ENCODE measurements at places on chromosomes 16 and 17.

DNA sequence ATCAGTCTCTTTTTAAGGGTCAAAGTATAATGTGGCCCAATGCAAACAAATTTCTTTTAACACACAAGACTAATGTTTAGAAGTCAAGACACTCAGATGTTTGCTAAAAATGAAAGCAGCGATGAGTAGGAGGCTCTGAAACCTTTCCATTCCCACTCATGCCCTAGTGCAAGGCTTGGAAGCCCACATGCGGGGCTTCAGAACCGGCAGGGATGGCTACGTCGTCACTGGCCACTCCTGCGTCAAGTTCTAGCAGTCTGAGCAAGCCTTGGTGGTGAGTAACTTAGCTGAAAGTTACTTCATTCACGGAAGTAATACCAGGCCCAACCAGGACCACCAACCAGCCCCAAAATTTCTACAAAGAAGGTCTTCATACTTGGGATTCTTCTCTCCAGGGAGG is 14.8 kb upstream of the TMED6 start:
- no peak for DNase-seq

DNA sequence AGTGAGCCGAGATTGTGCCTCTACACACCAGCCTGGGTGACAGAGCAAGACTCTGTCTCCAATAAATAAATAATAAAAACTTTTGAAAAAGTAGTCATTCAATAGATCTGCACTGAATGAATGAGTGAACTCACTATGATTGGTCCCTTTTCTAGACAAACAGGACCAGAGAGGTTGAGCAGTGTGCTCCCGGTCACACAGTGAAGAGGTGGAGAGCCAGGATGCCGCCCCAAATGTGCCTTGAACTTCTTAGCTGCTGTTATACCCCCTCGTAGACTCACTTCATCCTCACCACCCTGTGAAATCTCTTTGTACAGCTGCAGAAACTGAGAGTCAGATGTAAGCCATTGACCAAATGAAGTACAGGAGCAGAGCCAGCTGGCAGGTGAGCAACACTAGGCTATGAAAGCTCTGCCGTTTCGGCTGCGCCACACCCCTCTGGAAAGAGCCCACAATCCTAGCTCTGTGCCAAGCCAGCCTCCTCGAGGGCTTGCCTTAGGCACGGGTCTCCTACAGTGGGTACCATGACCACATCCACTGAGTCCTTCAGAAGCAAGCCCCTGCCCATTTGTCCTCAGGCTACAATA is 7.8 kb upstream of the KIAA0513 start:
- no peak for DNase-seq

DNA sequence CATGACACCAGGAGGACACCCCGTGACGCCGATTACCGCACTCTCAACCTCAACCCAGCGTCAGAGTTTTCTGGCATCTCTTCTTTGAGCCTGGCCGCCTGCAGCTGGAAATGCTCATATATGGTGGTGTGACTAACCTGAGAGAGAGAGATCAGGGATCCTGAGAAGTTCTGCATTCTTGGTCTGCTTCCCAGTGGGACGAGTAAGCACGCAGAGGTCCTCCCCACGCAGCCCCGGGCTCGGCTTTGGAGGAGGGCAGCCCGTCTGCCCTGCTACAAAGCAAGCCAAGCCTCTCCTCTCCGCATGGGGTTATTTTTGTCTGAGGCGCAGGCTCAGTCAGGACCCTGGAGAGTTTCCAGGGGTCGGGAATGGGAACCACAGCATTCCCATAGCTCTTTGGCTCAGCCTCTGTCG is 16.5 kb downstream of the CRISPLD2 start:
- no peak for DNase-seq

GRCh38 chr16:28531777-28532744 is 6.7 kb downstream of the NUPR1 start:
- no peak for DNase-seq

DNA sequence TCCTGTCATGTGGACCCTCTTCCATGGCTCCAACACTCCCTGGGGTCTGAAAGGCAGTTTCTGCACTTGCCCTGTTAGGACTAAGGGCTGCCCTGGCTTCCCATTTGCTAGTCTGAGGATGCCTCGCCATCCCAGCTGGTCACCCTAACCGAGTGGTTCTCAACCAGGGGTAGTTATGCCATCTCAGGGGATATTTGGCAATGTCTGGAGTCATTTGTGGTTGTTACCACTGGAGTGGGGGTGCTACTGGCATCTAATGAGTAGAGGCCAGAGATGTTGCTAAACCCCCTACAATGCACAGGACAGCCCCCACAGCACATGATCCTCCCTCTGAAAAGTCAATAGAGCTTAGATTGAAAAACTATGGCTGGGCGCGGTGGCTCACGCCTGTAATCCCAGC is 26.9 kb upstream of the CDH1 start:
- no peak for DNase-seq

GRCh38 chr16:72015124-72015523 is 6.6 kb downstream of the DHODH start:
- no peak for DNase-seq

GRCh38 chr16:51337662-51338061 is 186.6 kb upstream of the SALL1 start:
- DNase-seq = no peak

- no peak for DNase-seq
Measured at GRCh38 chr17:68812876-68813584, 142.2 kb downstream of the ABCA8 start.

- no peak for DNase-seq
Measured at GRCh38 chr16:26204138-26204537, 512.4 kb downstream of the HS3ST4 start.

GRCh38 chr17:42761638-42762037 is 611 bp downstream of the RAMP2 start:
- no peak for DNase-seq

DNA sequence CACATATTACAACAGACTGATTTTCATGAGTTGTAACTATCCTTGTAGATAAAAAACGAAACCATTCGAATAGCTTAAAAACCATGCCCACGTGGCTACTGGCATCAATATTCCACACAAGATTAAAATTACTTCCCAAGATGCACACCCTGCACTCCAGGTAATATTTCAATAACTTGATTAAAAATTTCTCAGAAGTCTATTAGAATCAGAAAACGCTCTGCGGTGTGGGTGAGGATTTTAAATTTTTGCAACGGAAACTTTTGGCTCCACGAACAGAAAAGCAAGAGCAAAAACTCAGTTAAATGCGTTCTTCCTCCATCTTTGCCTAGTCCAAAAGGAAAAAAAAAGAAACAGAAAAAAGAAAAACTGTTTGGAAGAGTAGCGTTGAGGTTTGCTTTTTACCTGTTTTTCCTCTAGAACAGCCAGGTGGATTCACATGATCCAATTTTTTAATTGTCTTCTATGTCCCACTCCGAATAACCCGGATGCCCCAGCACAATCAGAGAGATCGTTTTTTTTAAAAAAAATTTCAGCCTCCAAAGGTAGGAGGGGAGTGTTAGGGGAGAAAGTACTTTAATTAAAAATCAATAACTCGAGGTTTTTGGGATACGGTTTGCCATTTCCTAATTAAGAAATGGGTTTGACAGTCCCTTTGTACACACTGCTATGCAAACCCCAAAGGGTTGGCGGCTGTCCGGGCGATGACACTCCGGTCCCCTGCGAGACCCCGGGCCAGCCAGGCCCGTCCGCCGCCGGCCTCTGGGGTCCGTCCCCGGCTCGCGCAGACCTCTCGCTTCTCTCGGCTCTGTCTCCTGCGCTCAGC is 708 bp upstream of the NFAT5 start:
- DNase-seq = no peak

- DNase-seq = no peak
Measured at GRCh38 chr17:46984892-46985291, 5.8 kb upstream of the RPRML start.

DNA sequence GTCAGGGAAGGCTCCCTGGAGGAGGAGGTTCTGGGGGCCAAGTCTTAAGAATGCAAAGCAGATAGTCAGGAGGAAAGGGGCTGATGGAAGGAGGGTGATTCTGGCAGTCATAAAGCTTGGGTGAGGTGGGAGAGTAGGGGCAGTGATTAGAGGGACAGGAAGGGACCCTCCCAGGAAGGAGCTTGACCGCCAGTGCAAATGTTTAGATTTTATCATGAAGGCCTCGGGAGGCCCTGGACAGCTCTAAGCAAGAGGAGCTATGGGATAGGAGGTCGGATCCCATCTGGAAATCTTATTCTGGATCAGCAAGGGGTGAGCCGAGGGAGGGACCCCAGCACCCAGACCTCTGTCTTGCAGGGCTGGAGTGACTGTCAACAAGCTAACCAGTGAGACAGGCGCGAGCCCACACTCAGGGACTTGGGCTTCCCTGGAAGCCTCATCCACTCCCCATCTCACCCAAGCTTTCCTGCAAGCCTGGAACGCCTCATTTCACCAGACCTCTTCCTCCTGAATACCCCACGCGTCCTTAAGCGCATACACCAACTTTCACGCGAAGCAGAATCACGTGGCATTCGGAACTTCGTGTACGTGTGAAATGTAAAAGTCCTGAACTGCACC is 52.0 kb upstream of the CBX4 start:
- no peak for DNase-seq

- DNase-seq = no peak
Measured at GRCh38 chr16:2713985-2714774, 5.8 kb downstream of the PRSS27 start.

DNA sequence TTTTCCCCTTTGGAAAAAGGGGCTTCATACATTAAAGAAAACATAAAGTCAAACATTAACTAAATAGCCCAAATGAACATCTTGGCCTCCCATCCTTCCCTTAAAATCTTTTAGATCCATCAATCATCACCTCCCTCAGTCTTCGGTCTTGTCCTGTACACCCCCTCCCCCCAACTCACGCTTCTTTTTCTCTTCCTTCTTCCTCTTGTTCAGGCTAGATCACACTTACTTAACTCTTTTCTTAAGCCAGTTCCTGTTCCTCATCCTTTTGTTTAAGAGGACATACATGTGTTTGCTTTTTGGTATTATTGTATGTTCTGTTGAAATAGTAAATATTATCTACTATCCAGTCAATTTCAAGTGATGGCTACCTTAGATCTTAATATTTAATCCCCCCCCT is 5.5 kb downstream of the MFSD6L start:
- DNase-seq = no peak

GRCh38 chr16:84482001-84482891 is 22.2 kb downstream of the MEAK7 start:
- DNase-seq = no peak

DNA sequence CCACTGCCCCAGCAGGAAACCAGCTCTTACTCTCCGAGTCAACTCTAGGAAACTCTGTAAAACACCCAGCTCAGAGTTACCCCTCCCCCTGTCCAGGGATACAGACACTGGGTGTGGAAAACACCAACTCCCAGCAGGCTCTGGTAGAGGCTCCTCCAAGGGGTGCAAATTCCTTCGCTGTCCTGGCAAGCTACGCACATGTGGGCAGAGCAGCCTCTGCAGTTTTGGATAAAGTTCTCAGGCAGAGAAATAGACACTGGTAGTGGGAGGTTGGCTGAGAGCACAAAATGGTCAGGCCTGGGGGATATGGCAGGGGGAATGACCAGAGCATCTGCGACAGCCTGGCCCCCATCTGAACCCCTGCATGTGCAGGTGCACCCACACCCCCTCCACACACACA is 146.9 kb upstream of the SDK2 start:
- no peak for DNase-seq

- no peak for DNase-seq
Measured at GRCh38 chr17:47604598-47604927, 45.2 kb upstream of the KPNB1 start.

- DNase-seq = no peak
Measured at GRCh38 chr16:11665071-11665491, 3.2 kb upstream of the SNN start.

- DNase-seq = no peak
Measured at GRCh38 chr16:54792811-54793210, 137.9 kb upstream of the IRX5 start.

Measured in stimulated activated CD4-positive, alpha-beta T cell treated with anti-CD3 and anti-CD28 coated beads, Interleukin-1b, Interleukin-23, amount 100 ng/mL, for 1 hour (primary cell).